ENCODE measurements at places on chromosomes 2 and 18.

- DNase-seq: no peak
These were observed 5.2 kb downstream of the ZSCAN30 start for GRCh38 chr18:35284841-35285240.

- DNase-seq: no peak
These were observed 34.8 kb upstream of the MMADHC start for GRCh38 chr2:149622343-149622742.

DNA sequence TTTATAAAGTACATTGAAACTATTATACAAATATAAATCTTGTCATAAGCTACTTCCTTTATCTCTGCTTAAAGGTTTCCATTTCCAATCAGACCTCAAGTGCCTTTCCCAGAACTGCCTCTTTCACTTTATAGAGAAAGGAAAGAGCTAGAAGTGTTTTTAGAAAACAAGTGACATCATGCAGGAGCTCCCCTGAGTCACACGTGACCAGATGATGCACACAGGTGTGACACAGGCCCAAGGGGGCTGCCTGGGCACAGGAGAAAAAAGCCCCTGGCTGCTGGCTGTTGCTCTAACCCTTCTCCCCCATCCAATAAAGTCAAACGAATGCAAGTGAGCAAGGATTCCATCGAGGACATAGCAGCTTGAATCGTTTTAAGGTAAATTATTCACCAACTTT is 21.4 kb upstream of the SH3BP4 start:
- DNase-seq: peak; percentile 33

DNA sequence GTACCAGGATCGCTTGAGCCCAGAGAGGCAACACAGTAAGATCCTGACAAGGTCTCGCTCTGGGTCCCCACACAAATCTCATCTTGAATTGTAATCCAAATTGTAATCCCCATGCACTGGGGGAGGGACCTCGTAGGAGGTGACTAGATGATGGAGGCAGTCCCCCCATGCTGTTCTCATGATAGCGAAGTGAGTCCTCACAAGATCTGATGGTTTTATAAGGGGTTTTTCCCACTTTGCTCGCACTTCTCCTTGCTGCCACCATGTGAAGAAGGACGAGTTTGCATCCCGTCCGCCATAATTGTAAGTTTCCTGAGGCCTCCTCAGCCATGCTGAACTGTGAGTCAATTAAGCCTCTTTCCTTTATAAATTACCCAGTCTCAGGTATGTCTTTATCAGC is 46.0 kb upstream of the SERTAD2 start:
- no peak for DNase-seq

- DNase-seq: no peak
These were observed 6.5 kb downstream of the PIAS2 start for GRCh38 chr18:46910856-46911255.

DNA sequence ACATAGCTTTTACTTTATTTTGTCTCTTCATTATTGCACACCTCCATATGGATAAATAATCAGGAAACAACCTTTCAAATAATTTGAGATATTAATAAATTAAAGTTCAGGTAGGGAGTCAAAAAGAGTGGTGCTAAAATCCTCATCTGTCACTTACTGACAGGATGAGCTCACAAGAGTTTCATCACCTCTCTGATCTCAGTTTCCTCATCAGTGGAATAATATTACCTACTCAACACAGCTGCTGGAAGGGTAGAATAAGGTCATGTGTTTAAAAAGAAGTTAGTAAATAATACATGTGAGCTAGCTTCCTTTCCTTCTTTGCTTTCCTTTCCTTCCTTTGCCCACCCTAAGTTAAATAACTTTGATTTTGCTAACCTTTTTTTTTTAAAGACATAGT is 61.9 kb downstream of the RDH14 start:
- DNase-seq: no peak

DNA sequence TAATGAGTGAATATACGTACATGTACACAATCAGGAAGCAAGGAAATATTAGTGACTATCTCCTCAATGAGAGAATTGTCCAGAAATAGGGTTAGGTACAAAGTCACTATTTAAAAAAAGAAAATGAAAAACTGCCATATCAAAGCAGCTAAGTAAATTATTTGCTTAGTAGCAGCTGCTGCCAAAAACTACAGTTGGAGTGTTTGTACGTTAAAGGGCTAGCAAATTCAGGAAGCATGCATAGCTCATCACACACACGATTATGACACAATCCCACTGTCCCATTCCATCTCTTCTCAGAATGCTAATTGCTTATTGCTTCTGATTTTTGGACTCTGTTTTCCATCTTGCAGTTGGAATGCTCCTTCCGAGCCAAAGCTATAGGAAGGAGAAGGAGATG is 2012.5 kb upstream of the LRRTM1 start:
- DNase-seq: no peak

DNA sequence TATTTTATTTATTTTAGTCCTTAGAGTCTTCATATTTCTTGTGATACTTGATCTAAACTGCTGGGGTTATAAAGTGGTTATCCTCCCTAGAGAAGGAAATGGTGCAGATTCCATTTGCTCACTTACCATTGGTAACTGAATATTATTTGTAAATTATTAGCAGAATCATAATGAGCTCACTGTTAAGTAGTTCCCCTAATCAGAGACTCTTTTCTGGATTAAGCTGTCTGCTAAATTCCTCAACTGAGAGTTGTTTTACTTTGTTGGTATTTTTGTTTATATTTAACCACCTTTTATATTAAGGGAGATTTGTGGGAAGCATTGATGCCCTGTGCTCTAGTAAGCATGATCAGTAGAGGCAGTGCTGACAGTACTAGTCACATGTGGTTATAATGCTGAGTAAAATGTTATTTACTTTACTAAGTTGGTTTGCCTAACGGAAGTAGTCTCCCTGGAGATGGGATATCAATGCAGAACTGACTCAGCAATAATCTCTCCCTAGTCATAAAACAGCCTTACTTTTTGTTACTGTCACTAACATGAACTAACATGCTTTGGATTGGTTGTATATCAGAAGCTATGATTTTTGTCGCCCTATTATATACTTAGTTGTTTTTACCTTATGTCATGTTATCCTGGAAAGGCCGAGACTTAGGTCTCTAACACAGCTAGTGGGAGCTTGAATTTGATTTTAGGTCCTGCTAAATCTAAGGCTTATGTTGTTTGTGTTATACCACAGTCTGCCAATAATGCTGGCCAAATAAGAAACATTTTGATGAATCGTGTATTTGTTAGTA is 166.7 kb downstream of the MCFD2 start:
- DNase-seq: no peak

- no peak for DNase-seq
These were observed 141.9 kb upstream of the RBMS1 start for GRCh38 chr2:160635488-160635887.

DNA sequence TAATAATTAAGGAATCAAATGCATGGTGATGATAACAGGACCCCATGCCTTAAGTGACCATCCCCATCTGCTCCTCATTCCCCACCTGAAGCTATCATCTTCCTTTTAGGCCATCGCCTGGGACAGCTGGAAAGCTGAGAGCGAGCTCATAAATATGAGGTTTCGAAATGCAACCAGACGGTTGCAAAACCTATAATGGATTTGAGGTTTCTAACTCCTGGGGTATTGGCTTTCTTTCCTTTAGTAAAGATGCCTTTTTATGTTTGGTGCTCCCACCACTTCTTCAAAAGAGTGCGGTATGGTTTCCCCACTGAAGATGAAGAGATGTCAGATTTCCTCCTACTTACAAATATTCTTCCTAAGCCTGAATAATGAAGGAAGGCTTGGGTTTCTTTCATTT is 1589.5 kb upstream of the PIK3C3 start:
- peak; percentile 26 for DNase-seq

DNA sequence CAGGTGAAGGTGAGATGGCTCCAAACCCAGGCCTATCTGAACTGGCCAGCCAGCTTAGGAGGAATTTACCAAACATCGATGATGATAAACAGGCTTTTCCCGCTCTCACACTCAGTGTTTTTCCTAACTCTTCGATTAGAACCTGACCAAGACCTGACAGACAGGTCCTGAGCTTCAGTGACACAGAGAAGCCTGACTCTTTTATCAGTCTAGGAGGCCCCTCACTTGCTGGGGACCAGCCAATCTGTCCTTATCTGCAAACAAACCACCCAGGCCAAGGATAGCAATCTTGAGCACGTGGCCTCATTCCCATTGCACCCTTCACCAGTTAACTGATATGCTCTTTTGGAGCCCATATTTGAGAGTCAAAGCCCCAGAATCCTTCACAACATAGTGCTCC is 1.9 kb upstream of the ITSN2 start:
- DNase-seq: no peak

- no peak for DNase-seq
These were observed 20.1 kb downstream of the R3HDM1 start for GRCh38 chr2:135551356-135551755.

DNA sequence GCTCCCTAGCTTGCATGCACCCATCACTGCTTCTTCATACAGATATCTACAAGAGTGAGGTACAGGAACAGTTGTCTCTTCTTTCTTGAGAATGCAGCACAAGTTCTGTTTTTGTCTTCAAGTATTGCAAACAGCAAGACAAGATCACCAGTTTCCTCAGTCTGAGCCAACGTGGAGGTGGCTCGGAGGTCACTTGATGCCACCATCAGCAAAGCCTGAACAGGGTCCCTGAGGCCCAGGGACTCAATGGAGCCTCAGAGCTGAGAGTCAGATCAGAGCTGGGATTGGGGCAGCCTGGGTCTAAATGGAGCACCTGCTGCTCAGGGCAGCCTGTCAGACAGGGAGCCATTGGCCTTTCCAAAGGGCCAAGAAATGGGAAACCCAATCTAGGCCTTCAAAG is 290.7 kb upstream of the ID2 start:
- no peak for DNase-seq

DNA sequence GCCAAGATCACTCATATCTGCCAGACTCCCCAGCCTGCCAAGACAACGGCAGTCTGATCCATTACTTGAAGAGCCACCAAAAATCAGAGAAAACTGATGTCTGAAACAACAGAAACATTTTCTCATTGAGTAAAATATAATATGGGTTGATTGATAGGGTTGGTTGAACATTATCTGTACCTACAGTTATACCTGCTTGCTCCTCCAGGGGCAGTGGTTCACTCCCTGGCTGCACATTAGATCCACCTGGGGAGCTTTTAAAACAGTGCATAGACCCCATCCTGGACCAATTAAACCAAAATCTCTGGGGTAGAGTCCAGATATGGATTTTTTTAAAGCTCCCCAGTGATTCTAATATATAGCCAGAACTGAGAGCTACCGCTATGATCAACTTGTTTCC is 43.6 kb upstream of the SLC14A2 start:
- no peak for DNase-seq

DNA sequence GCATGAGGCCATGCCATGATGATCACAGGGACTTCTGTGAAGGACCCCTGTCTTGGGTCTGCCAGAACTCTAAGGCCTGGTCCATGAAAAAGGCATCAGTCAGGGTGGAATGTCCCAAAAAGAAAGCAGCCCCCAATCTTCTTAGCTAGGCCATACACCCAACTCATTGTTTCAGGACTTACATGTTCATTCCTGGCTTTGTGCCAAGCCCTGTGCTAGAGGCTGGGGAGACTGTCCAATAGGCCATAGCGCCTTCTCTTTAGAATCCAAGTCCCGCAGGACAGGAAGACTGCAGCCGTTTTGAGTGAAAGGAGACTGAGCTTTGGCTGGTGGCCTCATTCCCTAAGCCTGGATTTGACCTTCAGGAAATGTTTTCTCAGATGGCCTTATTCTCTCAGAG is 247.3 kb downstream of the PRKCE start:
- DNase-seq: no peak

GRCh38 chr2:233061591-233062450 is 1.7 kb downstream of the INPP5D start:
- DNase-seq: no peak

DNA sequence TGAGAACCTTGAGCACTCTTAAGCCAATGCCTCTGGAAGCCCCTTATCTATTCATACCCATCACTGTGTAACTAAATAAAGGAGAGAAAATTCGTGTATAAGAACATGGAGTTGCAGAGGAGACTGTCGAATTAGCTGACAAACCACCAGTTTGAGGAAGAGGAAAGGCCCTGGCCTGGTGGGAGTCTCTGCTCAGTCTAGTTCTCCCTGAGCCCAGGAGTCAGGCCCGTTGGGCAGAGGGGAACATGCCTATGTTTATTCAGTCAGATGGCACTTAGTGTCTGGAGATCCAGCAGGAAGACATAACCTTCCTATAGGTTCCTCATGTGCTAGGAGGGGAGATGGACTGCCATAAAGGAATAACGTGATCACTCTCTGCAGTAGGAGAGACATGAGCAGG is 60.3 kb downstream of the MGAT5 start:
- DNase-seq: no peak

DNA sequence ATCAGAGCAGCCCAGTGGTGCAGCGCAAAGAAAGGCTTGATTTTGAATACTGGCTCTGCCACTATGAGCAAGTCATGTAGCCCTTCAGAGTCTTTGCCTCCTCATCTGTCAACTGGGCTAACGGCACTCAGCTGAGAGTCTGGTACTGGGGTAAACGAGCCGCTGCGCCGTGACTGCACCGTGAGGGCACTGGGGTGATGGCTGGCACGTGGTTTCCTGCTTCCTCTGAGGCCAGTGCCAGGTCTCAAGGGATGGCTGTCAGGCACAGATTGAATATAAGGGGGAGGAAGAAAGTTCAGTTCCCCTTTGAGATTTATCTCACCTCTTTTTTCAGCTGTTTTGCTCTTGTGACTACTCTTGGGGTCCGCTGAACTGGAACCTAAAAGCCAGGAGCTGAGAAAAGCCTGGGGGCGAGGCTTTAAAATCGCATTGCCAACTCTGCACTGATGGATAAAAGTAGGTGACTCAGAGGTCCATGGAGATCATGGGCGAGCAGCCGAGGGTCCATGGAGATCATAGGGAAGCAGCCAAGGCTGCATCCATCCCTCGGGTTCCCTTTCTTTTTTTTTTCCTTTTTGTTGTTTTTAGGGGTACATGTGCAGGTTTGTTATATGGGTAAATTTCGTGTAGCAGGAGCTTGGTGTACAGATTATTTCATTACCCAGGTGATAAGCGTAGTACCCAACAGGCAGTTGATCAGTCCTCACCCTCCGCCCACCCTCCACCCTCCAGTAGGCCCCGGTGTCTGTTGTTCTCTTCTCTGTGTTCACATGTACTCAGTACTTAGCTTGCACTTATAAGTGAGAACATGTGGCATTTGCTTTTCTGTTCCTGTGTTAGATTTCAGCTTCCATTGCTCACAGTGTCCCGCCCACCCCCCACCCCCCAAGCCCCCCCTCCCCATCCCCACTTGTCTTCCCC is 114.3 kb downstream of the SPP2 start:
- no peak for DNase-seq

- DNase-seq: no peak
These were observed 52.2 kb upstream of the GPC1 start for GRCh38 chr2:240383099-240383758.

Measured in NCI-H2171 treated with DMSO at 0.1 percent for 48 hours (cell line).